ENCODE measurements at places on chromosomes 11 and 22.

DNA sequence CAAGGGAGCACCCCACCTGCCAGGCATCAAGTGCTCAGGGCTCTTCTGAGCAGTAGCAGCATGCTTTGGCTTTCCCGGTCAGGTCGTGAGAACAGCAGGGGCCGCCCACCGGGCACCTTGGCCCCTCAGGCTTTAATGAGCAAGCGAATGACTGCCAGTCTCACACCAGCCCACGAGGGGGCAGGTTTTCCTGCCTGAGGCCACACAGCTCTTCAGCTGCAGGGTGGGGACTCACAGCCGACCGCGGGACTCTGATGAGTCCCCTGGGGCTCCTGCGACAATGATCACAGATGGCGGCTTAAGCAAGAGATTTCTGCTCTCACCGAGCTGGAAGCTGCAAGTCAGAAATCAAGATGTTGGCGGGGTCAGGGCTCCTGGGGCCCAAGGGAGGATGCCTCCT is 14.3 kb upstream of the FGF19 start:
- DNase-seq, result no peak

DNA sequence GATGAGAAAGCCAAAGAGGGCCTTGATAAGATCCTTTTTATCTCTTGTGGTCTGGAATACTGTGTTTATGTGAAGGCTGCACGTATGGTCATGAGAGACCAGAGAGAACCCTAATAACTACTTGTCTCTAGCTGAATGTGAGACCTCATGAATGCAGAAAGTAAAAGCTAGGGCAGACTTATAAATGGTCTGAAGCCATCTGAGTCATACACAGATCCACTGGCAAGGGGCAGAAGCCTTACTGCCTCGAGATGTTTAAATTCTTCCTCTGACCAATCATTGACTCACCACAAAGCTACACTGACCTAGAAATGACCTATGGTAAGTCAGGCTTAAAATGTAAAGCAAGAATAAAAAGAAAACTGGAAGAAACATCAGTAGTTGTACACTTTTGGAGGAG is 22.7 kb upstream of the OR4B1 start:
- DNase-seq, result no peak

DNA sequence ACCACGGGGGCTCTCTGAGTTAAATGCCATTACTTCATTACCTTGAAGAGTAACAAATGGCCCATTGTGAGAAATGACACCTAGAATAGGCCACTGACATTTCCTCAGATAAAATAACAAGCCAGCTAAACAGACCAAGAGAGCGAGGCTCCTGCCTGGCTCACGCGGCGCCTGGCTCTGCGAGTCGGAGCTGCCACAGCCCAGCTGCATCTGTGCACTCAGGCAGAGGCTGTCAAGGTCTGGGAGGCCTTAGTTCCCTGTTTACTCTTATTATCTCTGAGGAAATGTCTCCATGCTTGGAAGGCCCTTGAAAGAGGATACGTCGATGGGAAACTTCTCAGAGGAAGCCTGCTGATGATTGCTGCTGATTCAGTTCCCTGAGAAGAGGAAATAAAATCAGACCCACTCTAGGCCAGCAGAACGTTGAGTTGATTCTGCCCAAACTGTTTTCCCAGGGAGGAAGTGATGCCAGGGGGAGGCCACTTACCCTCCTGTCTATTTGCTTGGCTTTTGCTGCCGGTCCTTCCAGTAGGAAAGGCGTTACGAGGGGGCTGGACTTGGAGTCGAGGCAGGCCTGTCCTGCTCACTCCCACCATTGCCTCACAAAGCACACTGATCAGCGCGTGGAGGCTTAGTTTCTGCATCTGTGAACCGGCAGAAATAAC is 208.8 kb downstream of the TBC1D22A start:
- no peak for DNase-seq

GRCh38 chr11:101706541-101706940 is 122.7 kb upstream of the TRPC6 start:
- no peak for DNase-seq

GRCh38 chr11:118415739-118416068 is 14.3 kb downstream of the ATP5MG start:
- no peak for DNase-seq

GRCh38 chr22:49657275-49657973 is 170.2 kb downstream of the BRD1 start:
- no peak for DNase-seq

- DNase-seq, result no peak
These were observed 8.5 kb downstream of the YPEL4 start for GRCh38 chr11:57641011-57641807.

- no peak for DNase-seq
These were observed 7.4 kb upstream of the CREBZF start for GRCh38 chr11:85672105-85672902.

DNA sequence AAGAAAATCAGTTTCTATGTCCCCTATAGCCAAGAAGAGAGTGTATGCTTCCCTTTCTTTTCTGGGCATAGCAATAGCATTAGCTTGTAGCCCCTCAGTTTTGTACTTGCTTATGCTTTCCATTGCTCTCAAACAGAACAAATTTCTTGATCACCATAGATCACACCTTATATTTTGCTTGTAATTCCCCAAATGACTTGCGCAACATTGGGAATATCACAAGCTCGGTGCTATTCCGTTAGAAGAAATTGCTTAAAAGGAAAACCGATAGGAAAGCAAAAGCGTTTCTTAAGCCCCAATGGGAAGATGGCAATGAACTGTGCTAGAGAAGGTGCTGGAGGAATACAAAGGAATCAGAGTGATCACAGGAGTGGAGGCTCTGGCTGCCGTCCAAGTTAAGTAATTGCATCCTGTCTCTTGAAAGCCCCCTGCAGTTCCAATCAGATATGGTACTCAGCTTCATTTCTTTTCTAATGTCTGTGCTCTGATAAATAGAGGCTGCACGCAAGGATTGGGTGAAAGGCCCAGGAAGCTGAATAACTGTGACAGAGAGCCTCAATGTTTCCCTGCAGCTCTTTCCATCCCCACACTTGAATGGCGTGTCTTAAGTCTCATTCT is 182.1 kb upstream of the KIRREL3 start:
- DNase-seq, result no peak

GRCh38 chr11:79165908-79166307 is 274.9 kb downstream of the TENM4 start:
- no peak for DNase-seq

GRCh38 chr22:39989633-39990032 is 5.1 kb upstream of the FAM83F start:
- no peak for DNase-seq

DNA sequence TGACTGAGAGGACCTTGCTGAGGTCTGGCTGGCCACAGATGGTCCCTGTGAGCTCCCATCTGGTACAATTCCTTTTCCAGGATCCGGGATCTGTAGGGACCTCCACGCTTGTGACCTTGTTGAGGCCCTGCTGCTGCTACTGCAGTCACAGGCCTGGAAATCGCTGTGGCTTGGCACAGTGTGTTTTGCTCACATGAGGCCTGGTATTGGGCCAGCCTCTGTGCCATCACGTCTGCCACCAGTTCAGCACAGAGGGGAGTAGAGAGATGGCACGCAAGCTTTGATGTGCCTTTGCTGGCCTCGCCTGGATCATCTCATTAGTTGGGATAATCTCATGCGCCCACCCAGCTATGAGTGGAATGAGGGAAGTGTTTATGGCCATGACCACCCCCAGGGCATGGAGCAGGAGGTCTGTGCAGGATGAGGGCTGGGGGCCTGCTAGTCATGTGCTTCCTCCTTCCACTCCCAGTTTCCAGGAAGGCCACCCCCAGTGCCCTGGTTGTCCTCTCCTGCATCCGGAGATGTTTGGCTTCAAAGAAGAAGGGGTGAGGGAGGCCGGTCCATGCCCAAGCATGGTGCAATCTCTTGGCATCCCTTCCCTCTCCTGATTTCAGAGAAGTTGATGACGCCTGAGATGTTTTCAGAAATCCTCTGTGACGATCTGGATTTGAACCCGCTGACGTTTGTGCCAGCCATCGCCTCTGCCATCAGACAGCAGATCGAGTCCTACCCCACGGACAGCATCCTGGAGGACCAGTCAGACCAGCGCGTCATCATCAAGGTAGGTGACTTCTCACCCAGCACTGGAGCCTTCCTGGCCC is 22.4 kb downstream of the DERL3 start:
- peak; percentile 95 for DNase-seq

GRCh38 chr22:37893583-37893983 is 12.5 kb upstream of the MICALL1 start:
- DNase-seq, result no peak

DNA sequence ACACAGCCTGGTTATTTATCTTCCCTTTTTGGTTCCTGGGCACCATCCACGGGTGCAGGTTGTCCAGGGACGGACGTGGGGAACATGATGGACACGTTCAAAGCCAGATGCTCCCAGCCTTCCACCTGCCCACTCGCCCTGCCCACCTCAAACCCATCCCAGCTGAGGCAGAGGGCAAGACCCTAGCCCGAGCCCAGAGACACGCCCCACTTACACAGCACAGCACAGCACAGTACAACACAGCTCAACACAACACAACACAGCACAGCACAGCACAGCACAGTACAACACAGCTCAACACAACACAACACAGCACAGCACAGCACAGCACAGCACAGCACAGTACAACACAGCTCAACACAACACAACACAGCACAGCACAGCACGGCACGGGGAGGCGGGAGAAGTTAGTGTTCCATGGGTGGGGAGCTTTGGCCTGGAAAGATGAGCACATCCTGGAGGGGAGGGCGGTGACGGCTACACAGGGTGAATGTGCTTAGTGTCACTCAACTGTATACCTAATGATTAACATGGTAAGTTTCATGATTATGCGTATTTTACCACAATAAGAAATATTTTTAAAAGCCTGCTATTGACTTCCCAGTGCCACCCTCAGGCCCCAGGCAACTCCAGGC is 1507.5 kb downstream of the BRD1 start:
- no peak for DNase-seq

GRCh38 chr22:19169002-19169946 is 9.3 kb downstream of the SLC25A1 start:
- DNase-seq, result no peak

- no peak for DNase-seq
These were observed 230.1 kb upstream of the DDI1 start for GRCh38 chr11:103806130-103806895.

DNA sequence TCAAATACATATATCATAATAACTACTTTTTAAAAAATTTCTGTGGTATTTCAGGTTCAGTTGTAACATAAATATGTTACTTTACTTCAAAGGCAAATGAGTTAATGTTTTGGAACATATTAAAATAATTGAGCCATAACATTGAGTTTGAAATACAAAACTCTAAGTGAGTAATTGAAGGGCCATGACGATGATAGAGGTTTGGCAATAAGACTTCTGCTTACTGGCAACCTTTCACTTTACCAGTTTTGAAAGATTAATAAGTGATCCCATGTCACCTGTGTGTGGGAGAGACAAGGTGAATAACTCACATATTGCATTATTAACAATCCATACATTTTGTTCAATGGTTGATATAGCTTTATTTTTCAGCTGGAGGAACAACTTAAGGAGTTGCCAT is 144.4 kb downstream of the GRIA4 start:
- DNase-seq, result no peak

DNA sequence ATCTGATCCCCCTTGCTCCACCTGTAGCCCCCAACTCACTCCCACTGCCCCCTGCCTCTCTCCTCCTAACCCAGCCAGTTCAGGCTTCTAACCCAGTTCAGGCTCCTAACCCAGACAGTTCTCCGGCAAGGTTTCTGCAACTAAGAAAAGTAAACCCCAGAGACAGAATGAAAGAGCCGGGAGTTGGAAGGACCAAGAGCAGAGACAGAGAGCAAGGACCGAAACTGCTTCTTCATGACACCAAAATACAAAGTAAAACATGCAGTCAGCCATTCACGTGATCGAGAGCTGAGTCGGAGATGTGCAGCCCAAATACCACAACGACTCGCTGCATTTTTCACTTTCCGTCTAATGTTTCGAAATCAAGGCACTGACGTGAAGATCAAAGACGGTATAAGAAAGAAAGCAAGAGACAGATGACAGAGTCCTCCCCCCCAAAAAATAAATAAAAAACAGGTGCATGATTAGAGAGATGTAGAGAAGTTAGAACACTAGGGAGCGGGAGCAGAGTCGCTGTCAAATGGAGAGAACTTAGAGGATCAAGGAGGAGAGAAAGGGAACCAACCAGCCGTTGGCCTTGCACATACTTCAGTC is 884 bp downstream of the IL10RA start:
- DNase-seq, result no peak

GRCh38 chr11:78344094-78344493 is 73.5 kb downstream of the GAB2 start:
- DNase-seq, result no peak

DNA sequence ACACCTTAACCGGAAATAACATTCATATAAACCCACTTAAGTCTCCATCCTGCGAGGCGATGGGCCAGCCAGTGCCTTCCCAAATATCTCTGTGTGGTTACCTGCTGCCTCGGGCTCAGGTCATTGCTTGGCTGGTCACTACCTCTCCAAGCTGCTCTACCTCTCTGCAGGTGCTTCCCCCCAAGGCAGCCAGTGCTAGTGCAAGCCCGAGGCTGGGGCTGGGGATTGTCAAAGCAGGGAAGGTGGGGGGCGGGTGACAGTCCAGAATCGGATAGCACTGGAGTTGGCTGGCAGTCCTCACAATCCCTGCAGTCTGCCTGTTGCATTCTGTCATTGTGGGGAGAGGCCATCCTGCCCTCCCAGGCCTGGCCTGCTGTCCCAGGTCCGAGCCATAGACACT is 11.1 kb downstream of the MCHR1 start:
- DNase-seq, result no peak

- DNase-seq, result no peak
These were observed at the start of gene MYO7A for GRCh38 chr11:77127920-77128691. Gene MYO7A (plus strand): TSS chr11:77128246. CDS start chr11:77130635, 2,389 bp downstream.
